ENCODE measurements at places on chromosomes 11 and 22. TPM values are rescaled to one million over a fixed set of nuclear protein-coding genes. Genes with fewer than 3 reads are reported as not detected.
A peak's percentile ranks its signal among the peaks of the same experiment; 100 is the strongest.

GRCh38 chr11:27291302-27291889 lies 71.6 kb downstream of the CCDC34 start:
- DNase-seq, result no peak
- H3K27ac ChIP-seq, result no peak overlapping the region
- H3K4me1 ChIP-seq, result no peaks in the 10 kb centered on the region
- no peaks in the 10 kb centered on the region for H3K27me3 ChIP-seq

- H3K4me1 ChIP-seq, result peaks cover 20% of the 10 kb centered on the region
- no peak overlapping the region for H3K4me3 ChIP-seq
- H3K27ac ChIP-seq, result no peak overlapping the region
- peaks cover 2% of the 10 kb centered on the region for H3K27me3 ChIP-seq
- no peak for DNase-seq
Measured at GRCh38 chr11:72602250-72602904, 71.8 kb downstream of the PDE2A start.

PPFIBP2 gene
- total RNA-seq, result 22.0 TPM

- no peak for DNase-seq
- H3K4me3 ChIP-seq, result no peak overlapping the region
- H3K27ac ChIP-seq, result no peak overlapping the region
- H3K27me3 ChIP-seq, result no peaks in the 10 kb centered on the region
Measured at GRCh38 chr11:1404461-1405185, 14.9 kb downstream of the BRSK2 start.

- H3K27me3 ChIP-seq, result no peaks in the 10 kb centered on the region
- H3K4me3 ChIP-seq, result no peak overlapping the region
- DNase-seq, result no peak
- no peak overlapping the region for H3K27ac ChIP-seq
- H3K4me1 ChIP-seq, result no peaks in the 10 kb centered on the region
Measured at GRCh38 chr11:41053894-41054293, 405.6 kb downstream of the LRRC4C start.

DNA sequence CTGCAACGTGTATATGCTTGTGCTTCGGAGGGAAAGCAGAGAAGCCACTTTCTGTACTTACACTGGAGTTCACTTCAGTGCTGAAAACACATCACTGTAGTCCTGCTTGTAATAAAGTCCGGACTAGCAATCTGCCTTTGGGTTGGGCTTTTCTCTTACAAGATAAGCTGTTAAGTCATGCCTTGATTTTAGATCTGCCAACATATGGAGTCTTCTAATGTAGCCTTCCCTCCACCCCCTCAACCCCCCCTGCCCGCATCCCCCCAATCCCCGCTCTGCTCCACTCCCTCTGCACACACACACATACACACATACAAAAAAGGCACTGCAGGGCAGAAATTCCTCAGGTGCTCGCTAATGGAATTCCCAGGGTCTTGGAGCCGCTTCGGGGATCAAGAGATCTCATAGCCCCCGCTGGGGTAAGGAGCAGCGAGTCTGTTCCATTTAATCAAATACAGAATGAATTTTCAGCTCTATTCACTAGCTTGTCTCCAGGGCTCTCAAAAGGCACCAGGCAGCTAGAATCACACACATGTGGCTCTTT lies 3.4 kb downstream of the CDON start:
- H3K27me3 ChIP-seq, result peaks cover 27% of the 10 kb centered on the region
- H3K27ac ChIP-seq, result no peak overlapping the region
- peaks cover 6% of the 10 kb centered on the region for H3K4me1 ChIP-seq
- DNase-seq, result no peak
- no peaks in the 10 kb centered on the region for H3K36me3 ChIP-seq
- H3K4me3 ChIP-seq, result no peak overlapping the region

ATL3 gene
- total RNA-seq, result 74.7 TPM

IGLL1 gene
- 1.1 TPM for total RNA-seq

DNA sequence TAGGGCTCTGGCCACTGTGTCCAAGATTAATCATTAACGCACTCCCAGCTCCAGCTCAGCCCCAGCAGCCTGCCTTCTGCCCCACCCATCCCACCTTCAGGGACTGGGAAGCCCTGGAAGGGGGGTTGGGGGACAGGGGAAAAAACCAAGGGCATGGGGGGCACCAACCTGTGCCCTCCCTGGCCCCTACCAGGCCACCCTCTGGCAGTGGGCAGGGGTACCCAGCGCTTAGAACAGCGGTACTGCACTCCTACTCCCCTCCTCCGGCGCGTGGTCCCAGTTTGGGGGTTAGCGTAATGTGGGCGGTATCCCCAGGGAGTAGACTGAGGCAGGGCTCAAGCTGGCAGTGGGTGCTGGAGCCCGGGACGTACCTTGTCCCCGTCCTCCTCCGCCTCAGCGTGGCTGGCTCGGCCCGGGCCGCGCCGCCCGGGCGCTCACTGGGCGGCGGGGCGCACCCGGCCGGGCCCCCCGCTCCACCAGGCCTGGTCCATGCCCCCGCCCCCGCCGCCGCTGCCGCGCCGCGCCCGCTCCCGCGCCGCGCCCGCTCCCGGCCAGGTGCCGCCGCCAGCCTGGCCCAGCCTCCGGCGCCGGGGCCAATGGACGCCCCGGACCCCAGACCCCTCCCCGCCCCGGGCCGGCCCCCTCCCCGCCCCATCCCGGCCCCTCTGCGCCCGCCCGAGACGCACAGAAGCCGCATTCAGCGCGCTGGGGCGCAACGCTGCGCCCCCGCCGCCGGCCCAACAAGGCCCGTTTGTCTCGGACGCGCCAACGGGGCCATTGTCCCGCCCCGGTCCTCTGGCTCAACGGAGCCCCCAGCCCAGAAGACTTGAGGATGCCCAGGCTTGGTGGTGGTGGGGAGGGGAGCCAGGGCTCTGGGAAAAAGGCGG lies at the start of gene GAL3ST1:
GAL3ST1 (minus strand) TSS at position 571 of the 887 bp plus-strand sequence. CDS start 17,273 bp downstream, outside the sequence.
- peak within 1 kb of the TSS; percentile 54 for H3K4me3 ChIP-seq
- no peaks in the 10 kb centered on the region for H3K27me3 ChIP-seq
- peaks cover 41% of the 10 kb centered on the region for H3K4me1 ChIP-seq

ELMOD1 gene
- total RNA-seq, result 17.2 TPM

GRCh38 chr11:10730151-10730550 lies 20.9 kb upstream of the CTR9 start:
- H3K36me3 ChIP-seq, result no peaks in the 10 kb centered on the region
- peaks cover 7% of the 10 kb centered on the region for H3K4me1 ChIP-seq

- DNase-seq, result no peak
- H3K4me3 ChIP-seq, result no peak overlapping the region
- H3K36me3 ChIP-seq, result no peaks in the 10 kb centered on the region
- H3K27me3 ChIP-seq, result no peaks in the 10 kb centered on the region
- no peak overlapping the region for H3K27ac ChIP-seq
Measured at GRCh38 chr11:108975026-108975425, 310.2 kb downstream of the DDX10 start.

GRCh38 chr11:83702796-83703195 lies 416.6 kb upstream of the CCDC90B start:
- H3K4me1 ChIP-seq, result no peaks in the 10 kb centered on the region
- H3K27me3 ChIP-seq, result no peaks in the 10 kb centered on the region
- no peaks in the 10 kb centered on the region for H3K36me3 ChIP-seq
- H3K27ac ChIP-seq, result no peak overlapping the region

- peaks cover 10% of the 10 kb centered on the region for H3K4me1 ChIP-seq
- no peak overlapping the region for H3K27ac ChIP-seq
- H3K27me3 ChIP-seq, result no peaks in the 10 kb centered on the region
- H3K36me3 ChIP-seq, result no peaks in the 10 kb centered on the region
- no peak overlapping the region for H3K4me3 ChIP-seq
Measured at GRCh38 chr22:37439347-37439746, 12.1 kb upstream of the ELFN2 start.

DNA sequence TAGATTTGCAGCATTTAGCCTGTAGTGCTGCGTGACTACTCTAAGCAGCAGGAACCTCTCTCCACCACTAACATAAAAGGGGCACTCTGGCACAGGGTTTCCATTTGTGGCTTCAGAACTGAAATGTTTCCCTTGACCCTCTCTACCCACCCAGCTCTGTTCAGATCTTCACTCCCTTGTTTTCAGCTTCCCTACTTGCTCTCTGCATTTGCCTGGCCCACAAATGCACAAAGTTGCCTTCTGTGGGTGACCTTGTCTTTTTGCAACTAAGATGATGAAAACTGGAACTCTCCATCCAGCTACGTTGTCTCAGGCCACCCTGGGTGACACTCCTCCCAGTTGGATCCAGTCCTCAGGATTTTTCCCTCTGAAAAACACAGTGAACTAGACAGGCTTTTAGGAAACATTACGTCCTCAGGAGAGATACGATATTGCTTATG lies 19.8 kb upstream of the PSMA1 start:
- no peak overlapping the region for H3K27ac ChIP-seq
- H3K27me3 ChIP-seq, result no peaks in the 10 kb centered on the region
- peaks cover 14% of the 10 kb centered on the region for H3K4me1 ChIP-seq
- H3K4me3 ChIP-seq, result no peak overlapping the region
- no peaks in the 10 kb centered on the region for H3K36me3 ChIP-seq

NLRP6 gene
- total RNA-seq, result not detected

DNA sequence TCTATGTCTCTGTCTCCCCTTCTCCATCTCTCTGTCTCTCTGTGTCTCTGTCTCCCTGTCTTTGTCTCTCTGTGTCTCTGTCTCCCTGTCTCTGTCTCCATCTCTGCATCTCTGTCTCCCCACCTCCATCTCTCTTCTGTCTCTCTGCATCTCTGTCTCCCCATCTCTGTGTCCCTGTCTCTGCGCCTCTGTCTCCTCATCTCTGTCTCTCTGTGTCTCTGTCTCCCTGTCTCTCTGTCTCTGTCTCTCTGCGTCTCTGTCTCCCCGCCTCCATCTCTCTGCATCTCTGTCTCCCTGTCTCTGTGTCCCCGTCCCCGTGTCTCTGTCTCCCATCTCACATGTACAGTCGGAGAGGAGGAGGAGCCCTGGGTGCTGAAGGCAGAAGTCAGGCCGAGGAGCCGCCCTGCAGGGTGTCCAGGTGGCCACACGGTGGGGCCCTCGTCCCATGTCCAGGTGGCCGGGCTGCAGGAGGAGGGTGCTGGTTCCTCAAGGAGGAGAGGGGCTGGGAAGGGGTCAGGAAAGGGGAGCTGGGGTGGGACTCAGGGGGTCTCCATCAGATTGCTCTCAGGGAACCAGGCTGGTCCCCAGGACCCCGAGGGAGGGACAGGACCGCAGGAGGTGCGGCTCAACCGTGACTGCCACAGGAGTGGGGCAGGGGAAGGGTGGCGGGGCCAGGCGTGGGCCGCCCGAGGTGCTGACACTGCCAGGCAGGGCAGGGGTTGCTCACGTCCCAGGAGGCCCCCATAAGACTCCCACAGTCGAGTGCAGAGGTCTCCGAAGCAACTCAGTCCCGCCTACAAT lies 25.6 kb upstream of the TH start:
- peaks cover 6% of the 10 kb centered on the region for H3K4me1 ChIP-seq
- H3K4me3 ChIP-seq, result no peak overlapping the region
- peaks cover 3% of the 10 kb centered on the region for H3K27me3 ChIP-seq
- no peaks in the 10 kb centered on the region for H3K36me3 ChIP-seq
- no peak overlapping the region for H3K27ac ChIP-seq

DNA sequence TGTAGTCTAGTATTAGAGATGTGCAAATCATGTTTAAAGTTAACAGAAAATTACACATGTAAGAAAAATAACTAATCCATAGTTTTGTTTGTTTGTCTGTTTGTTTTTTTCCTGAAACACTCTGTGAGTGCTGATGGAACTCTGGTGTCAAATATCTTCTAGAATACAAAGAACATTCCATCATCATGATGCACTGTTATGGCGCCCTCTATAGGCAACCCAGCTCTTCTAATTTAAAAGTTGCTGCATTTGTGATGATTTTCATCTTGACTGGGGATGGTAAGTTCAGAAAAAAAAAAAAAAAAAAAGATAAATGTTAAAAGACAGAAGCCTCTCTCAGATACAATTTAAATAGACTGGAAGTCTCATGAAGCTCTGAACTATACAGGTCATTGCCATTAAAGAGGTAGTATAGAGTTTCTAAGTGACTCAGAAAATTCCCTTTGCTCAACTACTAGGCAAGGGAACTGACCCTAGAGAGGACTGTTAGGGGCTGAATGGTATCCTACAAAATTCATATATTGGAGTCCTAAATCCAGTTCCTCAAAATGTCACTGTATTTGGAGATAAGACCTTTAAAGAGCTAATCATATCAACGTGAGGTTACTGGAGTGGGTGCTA lies 597.2 kb upstream of the ANO3 start:
- DNase-seq, result no peak
- no peaks in the 10 kb centered on the region for H3K4me1 ChIP-seq
- no peaks in the 10 kb centered on the region for H3K36me3 ChIP-seq
- H3K27me3 ChIP-seq, result no peaks in the 10 kb centered on the region
- no peak overlapping the region for H3K27ac ChIP-seq
- H3K4me3 ChIP-seq, result no peak overlapping the region

DNA sequence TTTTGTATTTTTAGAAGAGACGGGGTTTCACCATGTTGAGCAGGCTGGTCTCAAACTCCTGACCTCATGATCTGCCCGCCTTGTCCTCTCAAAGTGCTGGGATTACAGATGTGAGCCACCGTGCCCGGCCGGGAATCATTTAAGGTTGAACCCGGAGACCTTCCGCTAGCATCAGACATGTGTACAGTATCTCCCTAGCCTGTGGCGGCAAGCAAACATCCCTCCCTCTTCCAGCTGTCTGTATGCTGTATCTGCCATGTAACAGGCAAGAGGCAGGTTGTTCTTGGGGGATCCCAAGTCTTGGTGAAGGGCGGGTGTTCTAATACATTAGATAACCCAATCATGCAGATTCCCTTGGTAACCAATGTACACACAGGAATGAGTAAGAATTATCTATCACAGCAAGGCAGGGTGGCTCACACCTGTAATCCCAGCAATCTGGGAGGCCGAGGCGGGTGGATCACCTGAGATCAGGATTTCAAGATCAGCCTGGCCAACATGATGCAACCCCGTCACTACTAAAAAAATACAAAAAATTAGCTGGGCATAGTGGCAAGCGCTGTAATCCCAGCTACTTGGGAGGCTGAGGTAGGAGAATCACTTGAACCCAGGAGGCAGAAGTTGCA lies 58.1 kb upstream of the RBFOX2 start:
- no peak overlapping the region for H3K4me3 ChIP-seq
- H3K27me3 ChIP-seq, result no peaks in the 10 kb centered on the region
- no peak for DNase-seq
- H3K36me3 ChIP-seq, result no peaks in the 10 kb centered on the region
- no peaks in the 10 kb centered on the region for H3K4me1 ChIP-seq
- no peak overlapping the region for H3K27ac ChIP-seq

DNA sequence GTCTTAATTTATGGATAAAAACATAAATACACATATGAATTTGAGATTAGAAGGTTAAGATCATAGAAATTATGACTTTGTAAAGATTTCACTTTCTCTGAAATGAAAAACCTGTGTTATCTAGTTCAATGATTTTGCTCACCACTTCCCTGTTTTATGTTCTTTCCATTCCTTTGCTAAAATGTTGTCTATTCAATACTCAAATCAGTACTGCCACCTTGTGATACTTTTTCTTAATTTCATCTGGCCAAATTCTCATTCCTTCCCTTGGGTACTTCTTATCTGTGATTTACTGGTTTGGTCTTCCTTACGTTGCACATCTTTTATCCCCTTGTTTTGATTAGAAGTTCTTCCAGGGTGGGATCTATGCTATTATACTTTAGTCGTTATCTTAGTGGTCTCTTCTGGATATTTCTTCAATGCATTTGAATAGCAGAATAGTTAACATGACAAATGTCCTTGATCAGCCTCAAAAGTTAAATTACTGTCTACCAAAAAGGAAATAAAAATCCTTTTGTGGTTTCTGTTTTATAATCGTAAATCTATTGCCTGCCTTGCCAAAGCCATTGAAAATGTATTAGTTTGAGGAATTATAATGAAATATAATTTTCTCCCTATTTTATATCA lies 197.0 kb downstream of the PGR start:
- no peak overlapping the region for H3K4me3 ChIP-seq
- no peak for DNase-seq
- H3K36me3 ChIP-seq, result no peaks in the 10 kb centered on the region

TNRC6B gene
- total RNA-seq, result 36.0 TPM

GRCh38 chr11:62905927-62906531 lies 15.1 kb downstream of the CHRM1 start:
- no peaks in the 10 kb centered on the region for H3K27me3 ChIP-seq
- peak overlapping the region; percentile 26 for H3K27ac ChIP-seq
- no peak overlapping the region for H3K4me3 ChIP-seq
- DNase-seq, result peak; percentile 84
- peaks cover 11% of the 10 kb centered on the region for H3K36me3 ChIP-seq
